ENCODE measurements at places on chromosomes 11 and 22.

DNA sequence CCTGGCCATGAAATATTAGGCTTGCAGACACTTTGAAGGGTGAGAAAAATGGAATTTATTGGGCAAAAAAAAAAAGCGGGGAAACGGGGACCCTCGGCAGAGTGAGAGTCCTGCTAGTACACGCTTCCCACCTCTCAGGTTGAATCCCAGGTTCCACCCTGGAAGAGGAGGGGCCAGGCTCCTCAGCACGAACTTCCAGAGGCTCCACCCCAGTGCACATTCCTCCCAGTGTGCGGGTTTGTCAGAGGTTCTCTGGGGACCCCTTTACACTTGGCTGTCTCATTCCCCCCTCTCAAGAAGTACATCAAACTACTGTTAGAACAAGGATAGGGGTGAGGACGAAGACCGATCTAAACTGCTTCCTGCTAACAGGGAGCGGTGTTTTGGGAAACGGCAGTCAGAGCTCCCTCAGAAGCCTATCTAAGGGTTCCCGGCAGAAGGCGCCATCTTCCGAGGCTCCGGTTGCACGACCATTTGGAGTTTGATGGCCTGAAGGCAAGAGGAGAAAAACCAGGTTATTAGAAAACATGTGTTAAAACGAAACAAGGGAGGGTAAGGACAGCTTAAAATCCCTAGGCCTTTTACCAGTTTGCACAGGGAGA, 27.5 kb downstream of the FOLR3 start:
- DNase-seq: no peak

- peak; percentile 32 for DNase-seq
These were observed 974 bp downstream of the DGCR8 start for GRCh38 chr22:20080776-20081654.

- DNase-seq: peak; percentile 30
These were observed 119.4 kb downstream of the HIPK3 start for GRCh38 chr11:33376331-33377310.

DNA sequence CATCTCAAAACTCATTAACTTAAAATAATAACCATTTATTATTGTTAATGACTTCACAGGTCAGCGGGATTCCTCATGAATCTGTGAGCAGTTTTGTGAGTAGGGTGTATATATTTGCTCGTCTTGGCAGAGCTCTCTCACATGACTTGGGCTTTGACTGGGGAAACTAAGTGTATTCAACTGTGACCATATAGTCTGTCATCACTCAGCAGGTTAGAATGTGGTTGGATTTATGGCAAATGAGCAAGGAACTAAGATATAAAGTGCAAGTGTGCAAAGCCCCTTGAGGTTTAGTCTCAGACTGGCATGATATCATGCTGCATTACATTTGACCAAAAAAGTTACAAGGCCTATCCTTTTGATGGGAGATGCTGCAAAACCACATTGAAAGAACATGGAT, 254.8 kb downstream of the CNTN5 start:
- DNase-seq: no peak

DNA sequence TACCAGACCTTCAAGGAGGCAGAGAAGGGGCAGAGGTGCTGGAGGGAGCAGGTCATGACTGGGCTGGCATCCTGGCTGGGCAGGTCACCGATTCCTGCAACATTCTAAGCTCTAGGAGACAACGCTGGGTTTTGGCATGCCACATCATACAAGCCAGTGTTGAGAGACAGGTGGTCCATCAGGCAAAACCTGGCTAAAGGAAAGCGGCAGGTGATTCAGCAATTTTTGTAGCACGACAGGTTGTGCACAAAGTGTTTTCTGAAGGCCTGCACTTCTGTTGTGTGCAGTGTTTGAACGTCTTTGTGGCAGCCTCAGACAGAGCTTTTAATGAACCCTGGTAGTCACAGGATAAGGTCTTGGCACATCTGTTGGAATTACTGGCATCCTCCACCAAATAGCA, 69.9 kb upstream of the BID start:
- DNase-seq: no peak

- no peak for DNase-seq
These were observed 13.0 kb upstream of the CARD18 start for GRCh38 chr11:105152560-105152959.

DNA sequence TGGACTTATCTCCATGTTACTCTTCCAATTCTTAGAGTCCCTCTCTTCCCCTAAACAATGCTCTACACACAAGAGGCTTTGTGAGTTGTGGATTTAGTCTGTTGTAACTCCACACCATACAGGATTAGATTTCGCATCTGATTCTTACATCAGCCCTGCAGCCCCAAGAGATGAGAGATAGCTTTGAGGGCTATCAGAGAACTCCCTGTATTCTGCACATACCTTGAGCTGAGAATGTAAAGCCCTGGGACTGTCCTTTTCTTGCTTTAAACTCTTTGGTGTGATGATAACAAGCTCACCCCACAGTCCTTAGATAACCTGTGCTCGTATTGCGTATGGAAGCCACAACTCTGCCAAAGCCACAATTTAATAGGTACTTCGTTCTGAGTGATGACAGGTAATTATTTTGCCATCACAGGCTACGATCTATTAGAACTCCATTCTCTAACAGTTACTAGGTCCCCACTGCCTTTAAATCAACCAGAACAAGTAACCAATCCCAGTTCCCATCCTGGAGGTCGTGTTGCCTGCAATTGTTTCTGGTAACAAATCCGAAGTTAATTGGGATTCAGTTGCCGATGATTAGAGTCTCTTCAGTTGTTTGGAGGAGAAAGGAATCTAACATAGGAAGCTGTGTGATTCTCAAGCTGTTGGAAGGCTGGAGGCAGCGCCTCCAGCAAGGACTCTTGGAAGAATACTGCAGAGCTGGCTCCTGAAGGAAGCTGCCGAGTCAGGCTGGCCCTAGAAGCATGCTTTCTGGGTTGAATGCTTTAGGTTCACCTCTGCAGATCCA, 1.3 kb upstream of the PARVG start:
- no peak for DNase-seq

DNA sequence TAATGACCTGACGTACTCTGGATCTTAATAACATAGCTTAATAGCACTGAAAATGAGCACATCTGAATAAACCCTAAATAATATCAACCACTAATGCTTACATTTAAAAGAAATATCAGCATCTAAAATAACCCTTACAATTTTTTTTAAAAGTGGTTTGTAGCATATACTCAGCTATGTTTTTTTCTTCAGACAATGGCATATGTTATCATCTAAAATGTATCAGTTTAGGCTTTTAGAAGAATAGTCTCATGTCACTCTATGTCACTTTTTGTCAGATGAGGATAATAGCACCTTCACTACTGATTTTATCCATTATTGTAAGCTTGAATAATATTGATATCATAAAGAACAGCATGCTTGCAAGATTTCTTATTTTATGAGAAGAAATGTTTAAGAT, 654.9 kb upstream of the ANO5 start:
- no peak for DNase-seq

DNA sequence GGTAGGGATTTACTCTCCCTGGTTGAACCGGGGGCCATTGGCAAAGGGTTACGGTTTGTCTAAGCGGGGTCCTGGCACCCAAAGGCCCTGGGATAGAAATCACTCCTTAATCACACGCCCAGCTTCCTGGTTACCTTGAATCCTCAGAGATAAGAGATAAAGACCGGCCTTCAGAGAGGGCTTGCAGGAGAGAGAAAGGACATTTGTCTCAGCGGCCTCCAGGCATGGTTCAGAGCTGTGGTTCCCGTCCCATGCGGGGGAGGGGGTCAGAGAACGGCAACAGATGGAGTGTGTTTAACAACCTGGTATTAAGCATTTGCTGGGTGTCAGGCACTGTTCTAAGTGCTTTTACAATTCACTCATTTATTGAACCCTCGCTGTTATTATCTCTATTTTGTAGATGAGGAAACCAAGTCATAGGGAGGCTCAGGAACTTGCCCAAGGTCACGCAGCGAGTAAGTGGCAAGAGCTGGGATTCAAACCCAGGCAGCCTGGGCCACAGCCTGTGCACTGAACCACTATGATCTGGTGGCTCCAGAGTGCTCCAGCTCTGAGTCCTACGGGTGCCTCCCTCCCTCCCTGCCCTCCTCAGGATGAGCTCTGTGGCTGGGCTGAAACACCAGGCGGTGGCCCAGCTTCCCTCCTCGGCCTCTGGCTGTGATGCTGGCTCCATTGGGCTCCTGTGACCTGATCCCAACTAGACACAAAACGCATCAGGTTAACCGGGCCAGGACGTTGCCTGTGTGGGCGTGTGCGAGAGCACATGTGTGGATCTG, 18.6 kb downstream of the LRRC10B start:
- no peak for DNase-seq

DNA sequence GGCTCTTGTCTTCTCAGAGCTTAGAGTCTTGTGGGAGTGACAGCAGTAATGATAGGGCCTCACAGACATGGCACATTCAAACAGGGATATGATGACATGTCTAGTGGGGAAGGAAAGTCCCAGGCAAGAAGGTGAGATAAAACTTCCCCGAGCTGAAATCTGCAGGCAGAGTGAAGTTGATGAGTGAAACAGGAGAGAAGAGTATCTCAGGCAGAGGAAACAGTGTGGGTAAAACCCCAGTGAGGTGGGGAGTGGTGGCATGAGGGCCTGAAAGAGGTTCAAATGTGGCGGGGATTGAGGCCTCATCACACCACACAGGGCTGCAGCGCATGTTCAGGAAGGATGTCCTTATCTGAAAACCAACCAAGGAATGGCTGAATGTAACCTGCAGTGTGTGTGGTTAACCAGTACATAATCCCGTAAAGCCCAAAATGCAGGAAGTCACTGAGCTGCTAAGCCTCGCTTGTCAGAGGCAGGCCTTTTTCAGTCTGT, 153.8 kb upstream of the E2F8 start:
- DNase-seq: no peak

GRCh38 chr22:38996105-38996504, 14.0 kb downstream of the APOBEC3B start:
- peak; percentile 26 for DNase-seq

- no peak for DNase-seq
These were observed 35.8 kb upstream of the HMOX1 start for GRCh38 chr22:35344956-35345690.

- no peak for DNase-seq
These were observed 38.8 kb upstream of the TPBGL start for GRCh38 chr11:75201771-75202170.

DNA sequence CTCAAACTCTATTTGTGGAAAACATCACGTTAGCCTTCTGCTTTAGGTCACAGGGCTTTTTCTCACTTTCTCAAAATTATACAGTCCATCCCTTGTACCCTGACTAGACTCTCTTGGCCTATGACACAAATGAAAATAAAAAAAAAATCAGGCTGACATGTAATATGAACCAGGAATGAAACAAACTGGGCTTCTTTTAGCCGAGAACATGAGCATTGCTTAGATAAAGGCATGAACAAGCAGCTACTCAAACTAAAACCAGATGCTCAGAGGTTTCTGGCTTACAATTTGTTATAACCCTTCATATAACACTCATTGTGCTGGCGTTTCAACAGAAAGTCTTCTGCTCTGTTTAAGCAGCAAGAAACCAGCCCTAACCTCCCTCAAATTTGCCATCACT, 265.5 kb upstream of the NARS2 start:
- no peak for DNase-seq

DNA sequence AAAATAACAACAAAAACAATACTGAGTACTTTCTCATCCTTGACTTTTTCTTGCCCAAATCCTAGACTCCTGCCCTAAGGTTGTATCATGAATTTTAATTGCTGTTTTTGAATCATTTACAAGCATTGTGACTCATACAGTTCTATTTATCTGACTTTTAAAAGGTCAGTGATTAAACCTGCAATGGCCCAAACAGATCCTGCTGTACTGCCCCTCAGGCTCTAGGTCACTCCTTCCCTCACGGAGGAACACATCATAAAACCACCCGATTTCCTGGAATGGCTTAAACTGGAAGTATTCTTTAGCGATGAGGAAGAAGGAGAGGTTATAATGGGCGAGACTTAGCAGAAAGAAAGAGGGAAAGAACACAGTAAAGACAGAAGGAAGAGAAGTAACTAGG, 12.3 kb downstream of the ARFGAP3 start:
- DNase-seq: no peak

GRCh38 chr11:13318498-13319295, 41.1 kb downstream of the BMAL1 start:
- no peak for DNase-seq

GRCh38 chr11:45343444-45343843, 57.3 kb upstream of the SYT13 start:
- no peak for DNase-seq

DNA sequence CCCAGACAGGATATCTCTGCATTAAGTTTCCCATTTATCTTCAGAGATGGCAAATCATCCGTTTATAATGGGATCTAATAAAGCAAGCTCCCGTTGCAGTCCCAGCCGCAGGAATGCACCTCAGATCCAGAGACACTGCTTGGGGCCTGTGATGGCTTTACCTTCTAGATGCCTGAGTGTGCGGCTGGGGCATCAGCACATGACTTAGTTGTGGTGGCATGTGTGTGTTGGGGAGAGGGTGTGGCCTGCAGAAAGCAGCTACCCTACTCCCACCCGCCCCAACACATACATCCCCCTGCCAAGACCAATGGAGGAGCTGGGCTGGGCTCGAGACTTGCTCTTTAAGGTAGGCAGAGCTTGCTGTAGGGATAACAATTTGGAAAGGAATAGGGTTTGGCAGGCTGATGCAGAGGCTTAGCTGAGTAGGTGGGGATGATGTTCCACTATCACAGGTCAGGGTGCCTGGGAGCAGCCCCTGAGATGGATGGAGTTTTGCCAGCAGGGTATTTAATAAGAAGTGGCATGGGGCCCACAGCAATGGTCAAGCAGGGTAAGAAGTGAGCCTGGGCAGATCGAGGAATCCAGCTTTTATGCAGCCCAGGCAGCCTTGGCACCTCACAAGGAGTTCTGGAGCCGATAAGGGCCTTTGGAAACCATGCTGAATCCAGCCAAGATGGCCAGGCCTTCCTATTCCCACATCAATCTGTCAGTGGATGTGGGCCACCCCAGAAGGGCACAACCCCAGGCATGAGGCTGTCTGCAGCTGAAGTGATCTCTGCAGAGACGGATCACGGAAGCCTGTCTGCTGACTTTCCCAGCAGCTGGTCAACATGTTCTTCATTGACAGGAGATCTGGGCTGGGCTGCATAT, 601.3 kb downstream of the BUD13 start:
- DNase-seq: no peak

GRCh38 chr22:25090225-25090890, 109.3 kb upstream of the CRYBB3 start:
- no peak for DNase-seq

GRCh38 chr11:120068114-120068573, 69.8 kb downstream of the TRIM29 start:
- DNase-seq: peak; percentile 58
